ENCODE measurements at places on chromosomes 7 and 10.

DNA sequence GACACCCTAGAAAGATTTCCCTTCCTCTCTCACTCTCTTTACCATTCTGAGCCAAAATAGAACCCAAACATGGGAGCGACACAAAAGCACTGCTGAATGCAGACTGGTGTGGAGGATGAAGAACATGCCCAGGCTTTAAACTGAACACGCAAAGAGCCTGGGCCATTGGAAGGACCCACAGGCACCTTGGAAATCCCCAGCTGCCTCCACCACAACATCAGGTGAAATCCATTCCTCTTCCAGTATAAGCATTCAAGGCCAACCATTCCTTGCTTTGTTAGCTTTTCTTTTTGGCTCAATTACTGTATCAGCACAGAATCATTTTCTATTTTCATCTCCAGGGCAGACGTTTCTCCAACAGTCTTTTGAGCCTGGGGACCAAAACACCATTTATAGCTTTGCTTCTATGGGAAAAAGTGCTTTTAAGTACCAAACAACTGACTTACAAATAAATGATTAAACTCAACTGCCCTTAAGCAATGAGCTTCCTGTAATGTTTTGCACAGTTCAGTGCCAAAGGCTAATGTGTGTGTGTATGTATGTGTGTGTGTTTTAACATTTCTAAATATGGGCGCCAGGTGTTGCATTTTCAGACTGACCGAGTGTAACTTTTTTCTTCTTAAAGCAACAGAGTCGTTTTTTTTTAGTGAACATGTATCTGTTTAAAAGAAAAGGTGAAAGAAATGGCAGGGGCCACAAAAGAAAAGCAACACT lies 16.2 kb upstream of the BLNK start:
- no peak for DNase-seq

- DNase-seq: no peak
Measured at GRCh38 chr10:15898046-15898445, 37.7 kb upstream of the MINDY3 start.

DNA sequence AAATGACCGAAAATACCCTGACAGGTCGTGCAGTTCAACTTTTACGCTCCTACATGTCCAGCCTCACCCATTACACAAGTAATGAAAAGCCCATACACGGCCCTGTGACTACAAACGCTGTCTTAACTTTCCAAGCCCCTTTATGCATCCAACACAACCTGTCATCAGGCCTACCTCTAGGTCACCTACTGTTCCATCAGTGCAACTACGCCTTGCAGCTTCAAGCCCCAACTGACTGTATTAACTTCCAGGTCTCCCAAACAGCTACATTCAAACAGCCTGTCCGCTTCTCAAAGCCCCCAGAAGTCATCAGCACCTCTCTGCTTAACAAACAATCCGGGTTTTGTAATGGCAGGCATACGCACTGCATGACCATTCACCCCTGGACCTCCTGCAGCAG lies 19.2 kb downstream of the ZNF107 start:
- DNase-seq: no peak

GRCh38 chr10:49556723-49557122 lies 17.8 kb upstream of the ERCC6 start:
- DNase-seq: no peak

- DNase-seq: no peak
Measured at GRCh38 chr10:60757420-60757895, 20.8 kb upstream of the CDK1 start.

- no peak for DNase-seq
Measured at GRCh38 chr10:96667401-96667800, 52.9 kb downstream of the PIK3AP1 start.

DNA sequence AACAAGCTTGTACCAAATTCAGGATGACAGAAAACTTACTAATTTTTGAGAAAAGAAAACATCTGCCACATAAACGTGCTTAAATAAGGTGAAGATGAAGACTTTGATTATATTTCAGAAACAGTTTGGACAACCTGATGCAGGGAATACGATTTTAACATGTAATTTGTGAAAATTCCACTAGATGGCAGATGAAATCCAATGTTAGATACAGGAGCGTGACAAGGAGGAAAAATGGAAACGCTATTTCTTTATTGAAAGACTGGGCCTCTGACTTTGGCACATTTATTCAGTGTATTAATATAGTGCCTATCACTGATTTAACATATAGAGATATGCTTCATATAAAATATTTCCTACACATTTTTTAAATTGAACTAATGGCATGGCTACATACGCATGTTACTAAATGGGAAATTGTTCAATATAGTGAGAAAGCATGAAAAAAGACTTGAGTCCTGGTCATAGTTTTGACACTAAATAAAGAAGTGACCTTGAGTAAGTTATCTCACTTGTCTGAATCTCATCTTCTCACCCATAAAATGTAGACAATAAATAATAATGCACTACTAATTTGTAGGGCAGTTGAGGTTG lies 60.7 kb downstream of the CD36 start:
- no peak for DNase-seq

DNA sequence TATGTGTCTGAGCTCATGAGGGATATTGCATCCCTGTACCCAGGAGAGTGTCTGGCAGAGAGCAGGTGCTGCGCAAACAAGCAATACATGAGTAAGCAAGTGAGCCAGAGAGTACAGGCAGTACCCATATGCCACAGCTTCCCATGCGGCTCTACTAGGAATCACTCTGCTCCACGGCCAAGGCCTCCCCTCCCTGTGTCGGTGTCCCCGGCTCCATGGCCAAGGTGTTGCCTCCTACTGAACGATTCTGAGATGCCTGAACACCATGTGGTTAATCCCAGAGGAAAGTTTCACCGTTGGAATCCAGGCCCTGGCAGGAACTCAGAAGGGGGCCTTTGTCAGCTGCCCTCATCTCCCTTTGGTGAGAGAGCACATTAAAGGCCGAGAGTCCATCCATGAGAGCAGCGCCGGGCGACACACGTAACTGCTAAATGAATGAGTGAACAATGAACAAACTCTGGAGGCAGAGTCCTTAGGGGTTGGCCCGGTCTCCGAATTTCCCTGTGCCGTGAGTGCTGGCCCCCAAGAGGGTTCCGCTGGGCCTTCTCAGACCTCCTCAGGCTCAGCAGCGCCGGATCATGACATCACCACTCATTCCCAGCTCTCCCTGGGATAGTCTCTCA lies 136.0 kb upstream of the FAM20C start:
- DNase-seq: no peak

GRCh38 chr7:40608321-40609075 lies 473.7 kb downstream of the SUGCT start:
- no peak for DNase-seq

Data from stimulated activated CD8-positive, alpha-beta memory T cell treated with anti-CD3 and anti-CD28 coated beads, Interleukin-4, amount 100 ng/mL, for 1 hour (primary cell).